Mesothelial cell of epicardium (in vitro differentiated cells): ENCODE measurements at places on chromosomes 4 and X.

GRCh38 chr4:13208558-13209193, 275.5 kb downstream of the RAB28 start:
- no peak for DNase-seq
- H3K4me1 ChIP-seq: no peaks in the 10 kb centered on the region
- no peaks in the 10 kb centered on the region for H3K36me3 ChIP-seq
- H3K27me3 ChIP-seq: no peaks in the 10 kb centered on the region
- no peak overlapping the region for H3K4me3 ChIP-seq

- no peaks in the 10 kb centered on the region for H3K36me3 ChIP-seq
- H3K27me3 ChIP-seq: no peaks in the 10 kb centered on the region
- H3K27ac ChIP-seq: no peak overlapping the region
- no peak overlapping the region for H3K4me3 ChIP-seq
- no peak for DNase-seq
Measured at GRCh38 chr4:61580721-61581377, 380.7 kb downstream of the ADGRL3 start.

DNA sequence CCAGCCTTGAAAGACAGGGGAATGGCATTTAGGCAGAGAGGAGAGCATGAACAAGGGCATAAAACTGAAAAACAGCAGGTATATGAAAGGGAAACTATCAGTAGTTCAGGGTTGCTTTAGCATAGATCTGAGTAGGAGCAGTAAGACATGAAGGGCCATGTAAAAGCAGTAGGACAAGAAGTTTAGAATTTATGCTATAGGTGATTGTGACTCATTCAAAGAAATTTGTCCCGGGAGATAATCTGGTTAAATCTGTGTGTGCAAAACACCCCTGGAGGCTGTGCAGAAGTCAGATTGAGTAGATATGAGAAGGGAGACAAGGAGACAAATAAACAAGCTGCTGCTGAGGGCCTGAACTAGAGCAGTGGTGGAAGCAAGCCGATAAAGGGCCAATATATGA, 109.1 kb upstream of the BMP3 start:
- no peaks in the 10 kb centered on the region for H3K36me3 ChIP-seq
- DNase-seq: no peak
- no peaks in the 10 kb centered on the region for H3K4me1 ChIP-seq
- no peak overlapping the region for H3K27ac ChIP-seq

GRCh38 chr4:15914736-15915135, 23.8 kb downstream of the FGFBP1 start:
- no peaks in the 10 kb centered on the region for H3K36me3 ChIP-seq
- no peak overlapping the region for H3K27ac ChIP-seq
- no peak overlapping the region for H3K4me3 ChIP-seq
- H3K4me1 ChIP-seq: peaks cover 49% of the 10 kb centered on the region

DNA sequence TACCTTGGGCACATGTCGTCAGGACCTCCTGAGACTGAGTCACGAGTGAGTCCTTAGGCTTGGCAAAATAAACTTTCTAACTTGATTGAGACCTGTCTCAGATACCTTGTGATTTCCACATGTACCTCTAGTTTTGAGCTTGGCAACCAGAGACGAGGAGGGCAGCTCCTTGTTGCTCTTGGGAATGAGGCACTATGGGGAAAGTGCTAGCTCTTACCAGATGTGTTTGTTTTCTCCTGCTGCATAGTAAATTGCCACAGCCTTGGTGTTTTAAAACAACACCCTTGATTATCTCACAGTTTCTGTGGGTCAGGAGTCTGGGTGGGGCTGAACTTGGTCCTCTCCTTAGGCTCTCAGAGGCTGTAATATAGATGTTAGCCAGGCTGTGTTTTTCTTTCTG, 59.1 kb upstream of the MAML3 start:
- no peak for DNase-seq
- H3K4me1 ChIP-seq: no peaks in the 10 kb centered on the region
- H3K27me3 ChIP-seq: peaks cover 7% of the 10 kb centered on the region
- H3K36me3 ChIP-seq: no peaks in the 10 kb centered on the region
- H3K4me3 ChIP-seq: no peak overlapping the region
- no peak overlapping the region for H3K27ac ChIP-seq

GRCh38 chr4:2469192-2469984, 482 bp downstream of the RNF4 start:
- peak overlapping the region; percentile 98 for H3K27ac ChIP-seq
- no peak for DNase-seq
- H3K4me3 ChIP-seq: peak overlapping the region; percentile 94
- peaks cover 21% of the 10 kb centered on the region for H3K36me3 ChIP-seq

- H3K27ac ChIP-seq: no peak overlapping the region
- no peaks in the 10 kb centered on the region for H3K4me1 ChIP-seq
- DNase-seq: no peak
- H3K36me3 ChIP-seq: peaks cover 58% of the 10 kb centered on the region
- H3K27me3 ChIP-seq: no peaks in the 10 kb centered on the region
Measured at GRCh38 chr4:88722828-88723227, 25.2 kb upstream of the NAP1L5 start.

- H3K27me3 ChIP-seq: no peaks in the 10 kb centered on the region
- peaks cover 7% of the 10 kb centered on the region for H3K4me1 ChIP-seq
- H3K4me3 ChIP-seq: peak overlapping the region; percentile 84
- no peaks in the 10 kb centered on the region for H3K36me3 ChIP-seq
Measured at GRCh38 chrX:103919270-103919637, 43.2 kb upstream of the TMSB15B start.

- no peak overlapping the region for H3K27ac ChIP-seq
- H3K27me3 ChIP-seq: no peaks in the 10 kb centered on the region
- DNase-seq: no peak
- H3K4me1 ChIP-seq: peaks cover 3% of the 10 kb centered on the region
Measured at GRCh38 chr4:90816754-90817153, 689.6 kb downstream of the CCSER1 start.

DNA sequence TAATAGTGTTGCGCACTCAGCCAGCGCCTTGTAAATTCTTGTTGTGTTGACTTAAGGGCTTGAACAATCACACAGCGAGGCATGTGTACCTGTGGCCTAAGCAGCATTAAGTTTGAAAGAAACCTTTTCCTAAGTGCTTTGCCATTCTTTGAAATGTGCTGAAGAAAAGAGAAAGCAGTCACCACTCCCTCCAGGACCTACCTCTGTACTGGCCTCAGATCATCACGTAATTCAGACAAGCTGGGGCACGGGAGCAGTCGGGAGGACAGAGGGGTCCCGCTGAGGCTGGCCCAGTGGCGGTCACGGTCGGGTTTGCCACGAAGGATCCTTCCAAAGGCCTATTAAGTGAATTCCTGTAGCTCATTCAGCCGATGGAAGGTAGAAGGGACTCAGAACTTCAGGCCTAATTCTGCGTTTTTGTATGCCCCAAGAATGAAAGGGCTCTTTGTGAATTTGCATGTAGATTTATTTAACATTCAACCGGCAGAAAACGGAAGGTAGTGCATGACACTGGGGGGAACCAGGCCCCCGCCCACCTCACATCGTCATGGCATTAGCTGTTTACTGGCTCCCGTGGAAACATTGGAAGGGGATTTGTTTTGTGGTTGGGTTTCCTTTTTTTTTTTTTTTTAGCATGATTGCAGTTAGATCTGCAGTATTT, 106.3 kb downstream of the TRAPPC11 start:
- H3K27me3 ChIP-seq: peaks cover 1% of the 10 kb centered on the region
- no peak overlapping the region for H3K4me3 ChIP-seq
- H3K36me3 ChIP-seq: no peaks in the 10 kb centered on the region
- DNase-seq: no peak

DNA sequence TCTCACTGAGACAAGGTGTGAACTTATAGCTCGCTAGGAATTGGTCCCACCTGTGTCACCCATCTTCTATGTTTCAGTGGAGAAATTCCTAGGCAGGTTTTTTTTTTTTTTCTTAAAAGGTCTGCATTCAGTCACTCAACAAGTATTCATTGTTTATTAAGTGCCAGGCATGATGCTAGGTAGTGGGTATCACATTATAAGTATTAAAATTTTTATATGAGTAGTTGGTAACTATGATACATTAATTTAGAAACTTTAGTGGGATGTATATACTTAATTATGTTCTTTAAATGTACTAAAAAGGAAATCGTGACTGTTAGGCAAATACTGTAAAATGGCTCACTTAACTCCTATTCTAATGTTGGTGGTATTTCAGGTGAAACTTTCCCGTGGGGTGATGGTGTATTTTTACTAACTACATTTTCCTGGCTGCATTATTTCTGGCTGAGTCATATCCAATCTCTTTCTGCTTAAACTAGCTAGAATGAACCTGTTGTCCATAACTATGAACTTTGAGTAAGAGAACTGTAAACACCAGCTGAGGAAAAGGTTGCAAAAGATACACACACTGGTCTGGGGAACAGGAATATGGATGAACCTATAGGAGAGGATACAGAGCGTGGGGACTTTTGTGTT, 49.3 kb upstream of the MED14 start:
- H3K4me3 ChIP-seq: no peak overlapping the region
- H3K4me1 ChIP-seq: no peaks in the 10 kb centered on the region
- H3K27me3 ChIP-seq: no peaks in the 10 kb centered on the region
- H3K27ac ChIP-seq: no peak overlapping the region

DNA sequence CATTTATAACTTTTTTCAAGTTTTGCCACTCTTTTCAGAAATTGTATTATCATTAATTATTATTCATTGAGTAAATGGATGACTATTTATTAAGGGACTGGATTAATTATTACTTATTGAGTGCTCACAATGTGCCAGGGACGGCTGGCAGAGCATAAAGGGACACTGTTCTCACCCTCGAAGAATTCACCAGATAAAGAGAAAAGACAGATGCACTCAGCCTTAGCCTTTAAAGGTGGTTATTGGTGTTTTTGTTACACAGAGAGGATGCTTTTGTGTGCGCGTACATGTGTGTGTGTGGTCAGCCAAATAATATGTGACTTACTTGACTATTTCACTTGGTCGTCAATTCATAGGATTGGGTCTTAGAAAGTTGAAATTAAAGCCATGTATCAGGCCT, 187.0 kb downstream of the ANTXR2 start:
- H3K4me3 ChIP-seq: no peak overlapping the region
- H3K4me1 ChIP-seq: peaks cover 14% of the 10 kb centered on the region
- no peak overlapping the region for H3K27ac ChIP-seq

GRCh38 chr4:25090516-25090915, 59.8 kb upstream of the LGI2 start:
- H3K4me1 ChIP-seq: peaks cover 5% of the 10 kb centered on the region
- no peaks in the 10 kb centered on the region for H3K27me3 ChIP-seq
- H3K4me3 ChIP-seq: no peak overlapping the region
- no peak for DNase-seq

DNA sequence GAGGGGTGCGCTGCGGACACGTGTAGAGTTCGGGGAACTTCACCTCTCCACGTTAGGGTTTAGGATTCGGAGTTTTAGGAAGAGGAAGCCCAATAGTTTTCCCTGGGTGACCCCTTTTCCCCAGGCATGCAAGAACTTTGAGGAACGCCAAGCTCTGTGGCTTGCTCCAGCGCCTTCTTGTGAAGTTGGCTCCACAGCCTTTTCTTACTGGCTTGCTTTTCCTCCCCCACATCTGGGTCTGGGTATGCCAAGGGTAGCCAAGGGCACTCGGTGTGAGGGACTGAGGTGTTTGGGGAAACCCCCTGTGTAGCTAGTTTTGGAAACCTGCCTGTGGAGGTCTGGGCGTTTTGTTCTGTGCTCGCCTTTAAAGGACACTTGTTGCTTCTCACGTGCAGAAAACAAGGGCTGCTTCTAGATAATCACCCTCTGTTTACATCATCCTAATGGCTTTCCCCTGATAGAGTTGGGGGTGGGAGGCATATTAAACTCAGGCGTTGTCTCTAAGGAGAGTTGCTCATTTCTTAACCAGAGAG, 746 bp downstream of the EDNRA start:
- no peak for DNase-seq
- peaks cover 14% of the 10 kb centered on the region for H3K36me3 ChIP-seq
- H3K27ac ChIP-seq: peak overlapping the region; percentile 96

GRCh38 chr4:85407546-85407945, 67.4 kb upstream of the ARHGAP24 start:
- no peak for DNase-seq
- no peaks in the 10 kb centered on the region for H3K27me3 ChIP-seq
- H3K4me3 ChIP-seq: no peak overlapping the region
- no peak overlapping the region for H3K27ac ChIP-seq
- H3K36me3 ChIP-seq: no peaks in the 10 kb centered on the region

DNA sequence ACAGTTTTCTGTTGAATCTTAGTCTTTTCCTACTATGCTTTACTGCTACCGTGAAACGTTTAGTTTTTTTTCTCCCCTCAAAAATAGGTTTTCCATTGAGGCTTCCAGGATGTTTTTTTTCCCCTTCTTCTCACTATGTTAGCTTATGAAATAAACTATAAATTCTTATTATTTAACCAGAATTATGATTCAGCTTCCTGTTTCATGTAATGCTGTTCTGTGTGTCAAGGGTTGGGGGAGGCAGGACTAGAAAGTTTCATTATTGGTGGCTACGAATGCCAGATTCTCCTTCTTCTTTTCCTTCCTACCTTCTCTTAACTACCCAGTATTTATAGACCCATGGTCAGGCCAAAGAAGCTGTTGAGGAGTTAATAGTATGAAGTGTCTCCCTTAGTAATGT, 11.8 kb downstream of the CLCN5 start:
- H3K36me3 ChIP-seq: peaks cover 3% of the 10 kb centered on the region
- DNase-seq: no peak
- no peak overlapping the region for H3K27ac ChIP-seq
- no peaks in the 10 kb centered on the region for H3K27me3 ChIP-seq

- H3K4me3 ChIP-seq: no peak overlapping the region
- DNase-seq: no peak
- peaks cover 44% of the 10 kb centered on the region for H3K36me3 ChIP-seq
- no peak overlapping the region for H3K27ac ChIP-seq
- no peaks in the 10 kb centered on the region for H3K4me1 ChIP-seq
- no peaks in the 10 kb centered on the region for H3K27me3 ChIP-seq
Measured at GRCh38 chr4:102610476-102610875, 109.3 kb downstream of the NFKB1 start.

- no peaks in the 10 kb centered on the region for H3K4me1 ChIP-seq
- no peak for DNase-seq
- no peaks in the 10 kb centered on the region for H3K27me3 ChIP-seq
- no peaks in the 10 kb centered on the region for H3K36me3 ChIP-seq
Measured at GRCh38 chr4:82493721-82494425, 63.5 kb downstream of the ENOPH1 start.

- peaks cover 46% of the 10 kb centered on the region for H3K4me1 ChIP-seq
- peaks cover 4% of the 10 kb centered on the region for H3K27me3 ChIP-seq
- DNase-seq: no peak
- H3K4me3 ChIP-seq: no peak overlapping the region
- H3K27ac ChIP-seq: peak overlapping the region; percentile 56
- no peaks in the 10 kb centered on the region for H3K36me3 ChIP-seq
Measured at GRCh38 chr4:77154065-77154464, 2.9 kb upstream of the CCNG2 start.

DNA sequence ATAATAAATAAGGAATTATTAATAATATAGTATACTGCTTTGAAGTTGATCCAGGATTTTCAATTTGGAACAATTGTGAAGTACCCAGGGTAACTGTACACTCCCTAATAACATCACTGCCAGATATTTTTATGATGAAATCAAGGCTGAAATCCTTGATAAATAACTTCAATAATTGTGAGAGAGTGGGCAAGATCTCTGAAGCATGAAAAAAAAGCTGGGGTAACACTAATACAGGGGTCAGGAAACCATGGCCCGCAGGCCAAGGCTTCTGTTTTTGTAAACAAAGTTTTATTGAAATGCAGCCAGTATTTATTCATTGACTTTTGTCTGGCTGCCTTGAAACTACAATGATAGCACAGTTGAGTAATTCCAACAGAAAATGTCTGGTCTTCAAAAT, 41.6 kb downstream of the CPEB2 start:
- DNase-seq: no peak
- no peak overlapping the region for H3K4me3 ChIP-seq
- H3K4me1 ChIP-seq: peaks cover 14% of the 10 kb centered on the region
- H3K36me3 ChIP-seq: peaks cover 1% of the 10 kb centered on the region
- H3K27ac ChIP-seq: no peak overlapping the region

GRCh38 chr4:133920236-133920635, 281.4 kb downstream of the PABPC4L start:
- no peak overlapping the region for H3K4me3 ChIP-seq
- no peaks in the 10 kb centered on the region for H3K27me3 ChIP-seq
- H3K36me3 ChIP-seq: peaks cover 3% of the 10 kb centered on the region
- no peak for DNase-seq
- no peak overlapping the region for H3K27ac ChIP-seq
